ENCODE measurements at places on chromosomes 7 and 10. TPM values are rescaled to one million over a fixed set of nuclear protein-coding genes. Genes with fewer than 3 reads are reported as not detected.

DNA sequence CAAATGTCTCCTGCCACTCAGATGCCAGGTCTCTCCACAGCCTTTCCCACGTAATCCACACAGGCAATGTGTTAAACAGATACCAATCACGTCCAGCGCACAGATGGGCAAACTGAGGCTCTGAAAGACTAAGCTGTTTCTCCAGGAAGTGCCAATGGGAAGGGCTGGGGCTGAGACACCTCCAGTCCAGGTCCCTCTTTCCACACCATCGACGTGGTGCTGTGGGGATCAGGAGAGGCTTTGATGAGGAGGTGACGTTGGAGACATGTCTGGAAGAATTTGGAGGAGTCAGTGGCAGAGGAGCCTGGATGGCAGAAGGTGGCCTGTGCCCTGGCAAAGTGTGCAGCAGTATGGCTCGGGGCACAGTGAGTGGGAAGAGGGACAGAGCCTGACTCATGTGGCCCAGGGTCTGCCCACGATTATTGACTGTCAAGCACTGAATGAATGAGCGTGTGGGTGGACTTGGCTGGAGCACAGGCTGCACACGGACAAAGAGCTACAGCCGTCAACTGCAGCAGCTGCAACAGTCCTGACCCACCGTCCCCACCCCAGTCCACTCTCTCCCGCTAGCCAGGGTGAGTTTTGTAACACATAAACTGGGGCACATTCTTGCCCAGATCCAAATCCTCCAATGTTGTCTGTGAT is 40.8 kb upstream of the HSPA12A start:
- DNase-seq = no peak

DNA sequence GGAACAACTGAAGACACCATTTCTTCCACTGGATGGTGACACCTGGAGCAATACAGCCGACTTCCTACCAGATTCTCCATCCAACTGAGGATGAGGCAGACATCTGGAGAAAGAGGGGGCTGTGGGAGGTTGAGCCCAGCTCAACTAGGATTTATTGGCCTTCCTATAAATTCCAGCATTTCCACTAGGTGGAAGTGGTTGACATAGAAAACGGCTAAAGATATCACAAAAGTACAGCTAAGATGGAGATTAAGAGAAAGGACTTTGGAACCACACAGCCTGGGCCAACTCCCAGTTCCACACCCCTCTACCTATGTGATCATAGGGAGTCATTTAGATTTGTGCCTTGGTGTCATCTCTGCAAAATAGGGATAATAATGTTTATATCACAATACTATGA is 61.3 kb upstream of the CAV2 start:
- DNase-seq = no peak

DNA sequence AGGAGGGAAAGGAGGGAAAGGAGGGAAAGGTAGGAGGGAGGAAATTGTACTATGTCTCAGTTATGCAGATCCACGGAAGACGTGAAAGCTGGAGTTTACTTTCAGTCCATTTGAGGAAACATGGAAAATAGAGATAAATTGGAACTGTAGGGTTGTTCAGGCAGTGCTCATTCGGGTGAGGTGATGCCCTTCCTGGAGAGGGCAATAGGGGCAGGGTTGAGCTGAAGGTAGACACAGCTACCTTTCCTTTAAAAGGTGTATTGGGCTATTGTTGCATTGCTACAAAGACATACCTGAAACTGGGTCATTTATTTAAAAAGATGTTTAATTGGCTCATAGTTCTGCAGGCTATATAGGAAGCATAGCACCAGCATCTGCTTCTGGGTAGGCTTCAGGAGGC is 116.9 kb upstream of the PLXDC2 start:
- DNase-seq = no peak

GRCh38 chr10:75266945-75267344 is 31.2 kb upstream of the COMTD1 start:
- no peak for DNase-seq

The LRRTM3 gene
- total RNA-seq = not detected

The AUTS2 gene
- total RNA-seq = 37.4 TPM

Data from B cell (primary cell).